ENCODE measurements at places on chromosomes 2 and 18.

DNA sequence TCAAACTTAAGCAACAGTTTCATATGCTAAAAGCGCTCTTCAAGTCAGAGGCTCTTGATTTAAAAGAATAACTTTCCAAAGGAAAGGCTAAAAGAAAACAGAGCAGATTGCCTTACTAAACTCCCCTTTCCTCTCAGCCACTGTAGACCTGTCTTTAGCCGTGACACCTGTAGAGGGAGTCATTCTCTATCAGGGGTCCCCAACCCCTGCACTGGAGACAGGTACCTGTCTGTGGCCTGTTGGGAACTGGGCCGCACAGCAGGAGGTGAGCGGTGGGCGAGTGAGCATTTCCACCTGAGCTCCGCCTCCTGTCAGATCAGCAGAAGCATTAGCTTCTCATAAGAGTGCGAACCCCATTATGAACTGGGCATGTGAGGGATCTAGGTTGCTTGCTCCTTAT is 9.6 kb downstream of the SLC14A1 start:
- no peak for DNase-seq

GRCh38 chr18:45505497-45506206 is 109.6 kb upstream of the SLC14A2 start:
- DNase-seq, result no peak

DNA sequence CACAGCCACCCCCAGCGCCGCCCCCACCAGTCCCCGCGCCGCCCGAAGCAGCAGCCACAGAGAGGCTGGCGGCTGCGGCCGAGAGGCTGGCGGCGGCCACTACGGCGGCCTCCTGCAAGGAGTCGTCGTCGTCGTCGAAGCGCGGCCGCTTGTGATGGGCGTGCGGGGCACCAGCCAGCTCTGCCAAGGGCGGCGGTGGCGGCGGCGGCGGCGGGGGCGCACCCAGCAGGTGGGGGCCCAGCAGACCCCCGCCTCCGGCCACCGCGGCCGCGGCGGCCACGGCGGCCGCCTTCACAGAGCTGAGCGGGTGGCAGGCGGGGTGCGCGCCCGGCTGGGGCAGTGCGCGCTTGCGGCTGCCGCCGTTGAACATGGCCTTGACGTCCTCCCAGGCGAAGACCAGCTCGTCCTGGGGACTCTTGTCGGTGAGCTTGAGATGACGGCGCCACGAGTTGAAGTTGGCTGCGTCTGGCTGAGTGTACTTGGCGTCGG is 3.3 kb downstream of the SKOR2 start:
- no peak for DNase-seq

GRCh38 chr2:16755442-16755841 is 89.8 kb upstream of the CYRIA start:
- DNase-seq, result no peak

DNA sequence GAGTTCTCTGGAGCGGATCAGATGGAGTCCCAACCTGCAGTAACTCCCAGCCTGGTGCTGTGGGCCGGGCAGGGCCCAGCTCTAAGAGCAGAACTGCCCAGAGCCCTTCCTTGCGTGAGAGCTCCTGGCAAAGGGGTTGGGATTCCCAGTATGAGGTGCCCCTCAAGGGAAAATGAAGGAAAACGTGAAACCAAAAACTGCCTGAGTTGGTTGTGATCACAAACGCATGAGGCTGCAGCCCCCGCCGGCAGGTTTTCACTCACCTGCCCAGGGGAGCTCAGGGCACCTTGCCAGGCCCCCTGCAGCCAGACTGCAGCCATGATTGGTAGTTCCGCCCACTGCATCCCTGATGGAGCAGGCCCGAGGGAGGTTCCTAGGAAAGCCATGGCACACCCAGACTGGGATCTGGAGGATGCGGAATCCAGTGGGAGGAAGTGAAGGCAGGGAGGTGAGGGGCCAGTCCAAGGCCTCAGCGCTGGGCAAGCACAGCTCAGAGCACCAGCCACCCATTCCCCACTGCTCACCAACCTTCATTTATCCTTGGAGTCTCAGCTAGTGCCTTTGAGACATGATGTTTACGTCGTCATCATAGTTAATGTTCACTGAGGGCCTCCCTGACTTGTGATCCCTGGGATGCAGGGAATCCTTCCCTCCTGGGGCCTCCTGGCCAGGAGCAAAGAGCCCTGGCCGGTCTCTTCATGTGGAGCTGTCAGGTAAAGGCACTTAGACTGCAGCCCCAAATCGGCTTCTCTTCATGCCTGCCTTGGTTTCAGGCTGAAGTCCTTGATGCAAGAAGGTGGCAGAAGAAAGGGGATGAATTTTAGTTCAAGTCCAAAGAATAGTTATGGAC is 103.2 kb downstream of the INHBB start:
- no peak for DNase-seq

DNA sequence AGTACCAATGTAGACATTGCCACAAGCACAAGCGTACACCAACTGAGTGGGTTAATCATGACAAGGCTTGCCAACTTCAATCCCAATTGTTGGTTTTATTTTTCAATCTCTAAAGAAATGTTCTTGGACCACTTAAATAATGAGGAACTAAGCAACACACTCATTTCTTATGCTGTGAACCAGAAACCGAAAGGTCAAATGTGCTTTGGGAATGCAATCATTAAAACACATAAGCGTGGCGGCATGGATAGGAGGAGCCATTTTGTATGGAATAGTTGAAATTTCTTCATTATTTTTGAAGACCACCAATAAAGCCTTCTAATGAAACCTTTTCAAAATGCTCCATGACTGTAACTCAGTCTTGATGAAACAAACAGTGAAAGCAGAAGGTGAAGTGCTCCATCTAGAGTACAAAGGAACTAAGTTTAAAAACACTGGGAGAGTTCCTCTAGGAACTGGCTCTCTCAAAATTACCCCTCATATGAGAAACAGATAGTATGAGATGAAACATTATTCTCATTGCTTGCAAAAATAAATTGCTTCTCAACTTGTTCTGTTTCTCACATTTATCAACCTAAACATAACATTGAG is 113.2 kb upstream of the CHST9 start:
- DNase-seq, result no peak

- no peak for DNase-seq
Observed at GRCh38 chr2:187215532-187216240, 232.4 kb downstream of the CALCRL start.

GRCh38 chr2:168215813-168216212 is 31.6 kb downstream of the STK39 start:
- no peak for DNase-seq

GRCh38 chr2:123928358-123928757 is 96.7 kb upstream of the CNTNAP5 start:
- no peak for DNase-seq

GRCh38 chr2:156837635-156838370 is 401.6 kb downstream of the GPD2 start:
- DNase-seq, result no peak

DNA sequence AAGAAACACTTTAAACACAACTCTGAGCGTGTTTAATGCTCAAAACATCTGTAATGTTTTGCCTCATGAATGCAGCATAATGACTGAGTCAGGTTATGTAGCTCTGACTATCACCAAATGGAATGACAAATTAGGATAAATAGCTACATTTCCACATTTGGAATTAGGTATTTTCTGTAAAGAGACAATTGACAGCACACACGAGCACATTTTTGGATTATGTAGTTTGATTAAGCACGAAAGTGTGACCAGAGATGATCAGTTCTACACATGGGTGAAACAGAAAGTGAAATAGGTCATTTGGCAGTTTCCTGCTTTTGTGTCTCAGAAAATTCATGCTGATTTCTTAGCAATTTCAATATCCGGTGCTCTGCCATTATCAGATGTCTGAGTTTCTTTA is 29.0 kb downstream of the LPIN1 start:
- no peak for DNase-seq

- no peak for DNase-seq
Observed at GRCh38 chr18:32507093-32507492, 36.4 kb upstream of the GAREM1 start.

GRCh38 chr2:26853751-26854150 is 5.8 kb downstream of the DPYSL5 start:
- DNase-seq, result no peak

- no peak for DNase-seq
Observed at GRCh38 chr2:20662308-20662937, 4.5 kb upstream of the GDF7 start.

GRCh38 chr2:25988134-25988533 is 5.8 kb upstream of the KIF3C start:
- DNase-seq, result no peak

- no peak for DNase-seq
Observed at GRCh38 chr18:57666818-57667497, 45.3 kb upstream of the NARS1 start.

DNA sequence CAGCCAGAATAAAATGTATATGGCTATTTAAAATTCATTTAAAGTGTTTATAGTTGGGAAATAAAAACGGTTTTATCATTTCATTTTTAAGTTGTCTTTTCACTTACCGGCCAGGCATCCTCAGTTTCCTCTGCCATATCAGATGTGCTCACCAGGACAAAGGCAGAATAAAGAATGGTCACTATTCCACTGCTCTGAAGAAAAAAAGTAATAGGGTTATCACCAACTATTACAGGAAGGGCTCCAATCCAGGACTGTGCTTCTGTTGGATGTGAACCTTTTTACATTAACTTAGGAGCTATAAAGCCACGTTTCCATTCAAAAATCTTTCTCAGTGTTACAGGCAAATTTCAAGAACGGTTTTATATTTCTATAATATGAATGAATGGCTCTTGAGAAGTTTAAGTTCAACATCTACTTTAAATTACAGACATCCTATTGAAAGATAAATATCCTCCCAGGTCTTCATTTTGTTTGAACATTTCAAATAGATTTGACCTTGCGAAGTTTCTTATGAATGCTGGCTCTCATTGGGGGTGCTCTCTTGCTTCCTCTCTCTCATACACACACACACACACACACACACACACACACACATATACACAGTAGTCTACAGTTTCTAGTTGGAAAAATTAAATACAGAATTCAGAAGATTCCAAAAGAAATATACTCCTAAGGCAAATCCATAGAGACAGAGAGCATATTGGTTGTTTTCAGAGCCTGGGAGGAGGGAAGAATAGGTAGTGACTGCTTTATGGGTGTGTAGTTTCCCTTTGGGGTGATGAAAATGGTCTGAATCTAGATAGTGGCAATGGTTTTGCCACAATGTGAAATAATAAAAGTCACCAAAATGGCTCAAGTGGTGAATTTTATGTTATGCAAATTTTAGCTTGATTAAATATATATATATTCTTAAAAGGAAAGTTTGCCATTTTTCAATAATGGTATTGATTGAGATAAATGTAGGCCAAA is 2.9 kb upstream of the SLC40A1 start:
- no peak for DNase-seq

GRCh38 chr2:67798541-67799160 is 264.2 kb downstream of the C1D start:
- no peak for DNase-seq

DNA sequence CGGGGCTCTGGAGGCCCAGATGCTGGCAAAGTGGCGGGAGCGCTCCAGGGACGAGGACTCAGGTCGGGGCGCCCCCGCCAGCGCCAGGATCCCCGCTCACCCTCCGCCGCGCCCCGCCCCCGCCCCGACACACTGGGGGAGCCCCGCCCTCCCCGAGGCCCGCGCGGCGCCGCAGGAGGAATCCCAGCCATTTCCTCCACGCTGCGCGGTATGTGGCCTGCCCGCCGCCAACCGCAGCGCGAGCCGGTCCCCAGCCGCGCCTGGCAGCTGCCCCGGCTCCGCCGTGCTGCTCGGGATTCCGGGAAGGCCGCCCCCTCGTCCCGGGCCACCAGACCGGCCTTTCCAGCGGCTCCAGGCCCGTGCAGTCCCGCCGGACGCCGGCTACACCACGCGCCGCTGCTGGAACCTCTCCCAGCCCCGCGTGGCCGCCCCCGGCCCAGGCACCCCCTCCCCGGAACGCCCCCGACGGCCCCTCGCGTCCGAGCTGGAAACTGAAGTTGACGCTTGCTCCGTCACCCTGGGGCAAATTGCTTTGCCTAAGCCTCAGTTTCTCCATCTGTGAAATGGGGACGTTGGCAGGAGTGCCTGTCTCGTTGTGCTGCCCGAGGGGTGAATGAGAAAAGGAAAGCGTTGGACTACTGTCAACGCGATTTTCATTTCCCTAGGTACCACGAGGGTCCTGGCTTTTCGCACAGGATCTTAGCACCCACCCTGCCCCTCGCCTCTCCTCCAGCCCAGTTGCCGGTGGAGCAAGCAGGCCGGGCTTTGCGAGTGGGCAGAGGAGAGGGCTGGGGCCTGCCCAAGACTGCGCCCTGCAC is 53.6 kb downstream of the PKDCC start:
- peak; percentile 51 for DNase-seq

DNA sequence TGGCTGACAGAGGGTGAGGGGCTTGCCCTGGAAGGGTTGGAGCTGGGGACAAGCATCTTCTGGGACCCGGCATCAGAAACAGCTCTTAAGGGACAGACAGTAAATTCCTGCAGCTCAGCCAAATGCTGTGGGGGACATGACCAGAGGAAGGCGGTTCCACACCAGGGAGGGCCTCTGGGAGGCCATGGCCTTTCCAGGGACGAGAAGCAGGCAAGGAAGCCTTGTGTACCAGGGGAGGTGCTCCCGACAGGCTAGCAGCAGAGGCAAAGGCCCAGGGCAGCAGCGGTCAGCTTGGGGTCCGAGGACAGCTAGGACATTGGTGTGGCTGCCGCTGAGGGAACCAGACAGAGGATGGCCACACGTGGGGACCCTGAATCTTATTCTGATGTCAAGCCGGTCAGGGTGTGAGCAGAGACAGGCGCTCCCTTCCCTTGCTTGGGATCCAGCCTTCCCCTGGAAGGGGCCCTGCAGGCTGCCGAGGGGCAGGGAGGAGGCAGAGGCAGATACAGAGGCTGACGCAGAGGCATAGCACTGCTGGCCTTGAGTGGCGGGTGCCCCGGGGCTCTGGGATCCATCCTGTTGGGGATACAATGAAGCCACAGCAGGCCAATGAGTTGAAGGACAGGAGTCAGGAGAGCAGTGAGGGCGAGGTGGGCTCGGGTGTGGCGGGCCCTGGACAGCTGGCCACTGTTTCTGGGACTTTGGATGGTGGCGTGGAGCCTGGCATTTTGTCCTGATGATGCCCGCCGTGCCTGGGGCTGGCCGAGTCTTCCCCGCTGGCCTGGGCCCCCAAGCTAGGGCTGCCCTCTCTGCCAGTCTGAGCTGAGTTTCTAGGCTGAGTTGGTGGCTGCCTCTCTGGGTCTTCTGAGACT is 64.1 kb upstream of the GPC1 start:
- DNase-seq, result no peak

GRCh38 chr2:134782792-134783191 is 55.6 kb upstream of the ACMSD start:
- DNase-seq, result no peak

- DNase-seq, result no peak
Observed at GRCh38 chr2:46913471-46914381, 1.9 kb downstream of the MCFD2 start.

- DNase-seq, result no peak
Observed at GRCh38 chr2:132915812-132916549, 246.0 kb upstream of the LYPD1 start.

GRCh38 chr2:223635080-223635479 is 32.9 kb upstream of the SCG2 start:
- no peak for DNase-seq

DNA sequence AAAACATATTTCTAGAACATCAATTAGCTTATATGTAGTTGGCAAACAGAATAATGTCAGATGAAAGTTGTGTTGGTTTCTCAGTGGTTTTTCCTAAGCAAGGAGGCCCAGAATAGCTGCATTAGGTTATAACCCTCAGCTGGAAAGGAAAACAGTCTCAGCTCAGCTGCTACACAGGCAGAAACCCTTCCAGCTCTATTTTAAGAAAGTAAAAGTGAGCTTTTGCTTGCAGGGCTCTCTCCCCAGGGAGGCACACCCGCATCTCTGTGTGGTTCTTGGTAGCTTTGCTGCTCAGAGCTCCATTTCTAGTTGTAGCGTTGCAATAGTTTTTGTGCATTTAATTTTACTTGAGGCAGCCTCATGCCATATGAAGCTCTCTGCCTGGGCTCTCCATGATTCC is 54.6 kb downstream of the PIKFYVE start:
- DNase-seq, result no peak

GRCh38 chr18:39602131-39602530 is 2036.5 kb upstream of the CELF4 start:
- DNase-seq, result no peak

Data from stimulated activated CD4-positive, alpha-beta T cell treated with anti-CD3 and anti-CD28 coated beads, Interleukin-2, amount 100 ng/mL, for 4 hours (primary cell).